ENCODE measurements at places on chromosomes 3 and 15. TPM values are rescaled to one million over a fixed set of nuclear protein-coding genes. Genes with fewer than 3 reads are reported as not detected.

GRCh38 chr15:42165106-42165505 is 8.7 kb upstream of the PLA2G4F start:
- no peak for DNase-seq

- no peak for DNase-seq
Measured at GRCh38 chr3:42369304-42369703, 41.1 kb downstream of the LYZL4 start.

GRCh38 chr3:129476586-129476985 is 36.6 kb downstream of the IFT122 start:
- no peak for DNase-seq

DNA sequence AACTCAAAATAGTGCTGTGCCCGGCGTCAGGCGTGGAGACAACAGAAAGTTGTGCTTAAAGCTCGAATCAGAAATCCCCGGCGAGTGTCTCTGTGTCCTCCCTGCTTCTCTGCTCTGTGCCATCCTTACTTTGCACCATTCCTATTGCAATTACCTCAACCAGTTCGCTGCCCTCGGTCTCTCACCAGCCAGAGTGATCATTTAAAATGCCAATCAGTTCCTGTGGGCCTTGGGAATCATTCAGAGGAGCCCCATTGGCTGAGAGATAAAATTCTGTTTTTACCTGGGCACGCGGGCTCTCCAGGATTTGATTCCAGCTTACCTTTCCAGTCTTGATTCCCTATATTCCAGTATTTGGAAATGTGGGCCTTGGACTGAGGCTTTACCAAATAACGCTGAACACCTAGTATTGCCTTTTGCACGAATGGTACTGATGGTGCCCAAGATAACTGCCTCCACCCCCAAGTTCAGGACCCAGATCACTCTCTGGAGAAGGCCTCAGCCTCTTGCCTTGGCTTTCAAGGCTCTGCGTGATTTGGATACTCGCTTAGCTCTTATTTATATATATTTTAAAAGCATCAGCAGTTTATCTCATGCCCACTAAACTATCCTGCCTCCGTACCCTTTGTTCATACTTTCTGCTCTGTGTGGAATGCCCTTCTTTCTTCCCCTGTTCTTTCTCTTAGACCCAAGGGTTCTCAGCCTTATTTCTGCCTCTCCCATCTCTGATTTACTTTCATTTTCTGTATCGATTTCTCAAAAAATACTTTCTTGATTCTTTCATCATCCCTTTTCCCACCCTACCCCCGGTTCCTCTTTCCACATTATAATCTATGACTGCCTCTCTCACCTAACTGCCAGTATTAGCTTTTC is 863 bp downstream of the PSMA4 start:
- DNase-seq, result no peak

CHRD gene
- total RNA-seq, result 0.29 TPM

DNA sequence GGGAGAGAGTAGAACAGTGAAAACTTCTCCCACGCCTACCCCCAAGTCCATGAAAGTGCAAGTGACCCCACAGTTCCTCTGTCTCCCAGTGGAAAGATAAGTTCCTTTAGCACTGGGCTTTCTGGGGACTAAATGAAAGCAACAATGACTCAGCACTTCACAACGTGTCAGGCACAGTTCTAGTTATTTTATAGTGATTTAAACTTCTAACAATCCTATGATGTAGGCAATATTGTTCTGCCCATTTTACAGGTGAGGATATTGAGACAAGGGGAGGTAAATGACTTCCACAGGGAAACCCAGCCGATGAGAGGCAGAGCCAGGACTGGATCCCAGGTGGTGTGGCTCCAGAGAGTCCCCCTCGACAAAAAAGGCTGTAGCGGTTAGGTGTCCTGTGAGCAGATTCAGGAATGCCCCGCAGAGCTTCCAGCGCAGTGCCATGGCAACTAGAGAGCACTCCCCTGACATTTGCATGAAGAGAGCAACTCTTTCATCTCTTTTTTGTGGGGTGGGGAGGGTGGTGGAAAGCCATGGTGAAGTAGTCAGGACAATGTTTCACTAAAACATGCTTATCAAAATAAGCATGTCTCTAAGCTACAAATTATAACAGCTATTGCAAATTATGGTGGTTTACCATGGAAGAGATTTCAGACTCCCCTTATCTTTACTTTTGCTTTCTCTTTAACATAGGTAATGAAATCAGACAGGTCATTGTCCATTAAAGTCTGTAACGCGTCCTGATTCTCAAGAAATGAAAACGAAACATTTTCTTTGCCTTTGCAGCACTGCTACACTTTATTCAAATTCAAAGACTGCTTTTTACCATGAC is 62.1 kb downstream of the NR2F2 start:
- DNase-seq, result no peak

DNA sequence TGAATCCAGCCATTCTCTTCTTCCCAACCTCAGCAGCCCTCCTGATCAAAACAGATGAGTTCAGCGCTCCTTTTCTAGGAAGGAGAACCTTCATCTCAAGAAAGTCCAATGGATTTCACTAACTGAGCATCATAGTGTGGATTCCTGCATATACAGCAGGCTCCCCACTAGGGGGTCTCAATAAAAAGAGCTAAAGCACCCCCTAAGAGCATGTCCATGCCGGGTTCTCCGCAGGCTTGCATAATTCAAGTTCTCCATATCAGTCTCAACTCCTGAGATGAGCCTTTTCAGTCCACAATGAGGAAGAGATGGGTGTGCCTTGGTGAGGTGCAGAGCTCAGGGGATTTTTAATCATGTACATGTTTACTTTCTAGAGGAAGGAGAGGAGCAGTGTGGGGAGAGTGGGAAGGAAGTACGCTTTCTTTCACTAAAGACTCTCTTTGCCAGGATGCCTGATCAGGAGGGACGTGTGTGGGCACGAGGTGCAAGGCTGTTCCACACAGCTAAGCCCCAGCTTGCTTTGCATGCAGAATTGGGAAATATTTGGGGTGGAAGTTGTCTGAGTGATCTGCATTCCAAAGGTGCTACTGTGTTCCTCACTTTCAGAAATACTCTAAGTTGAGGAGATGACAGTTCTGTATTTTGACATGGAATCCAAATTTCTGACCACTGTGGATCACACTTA is 563.5 kb downstream of the OCA2 start:
- no peak for DNase-seq

- peak; percentile 72 for DNase-seq
Measured at GRCh38 chr3:112738366-112738765, 97.4 kb upstream of the CCDC80 start.

CNTN4 gene
- total RNA-seq, result not detected

GRCh38 chr15:81001152-81002008 is 657 bp downstream of the TLNRD1 start:
- DNase-seq, result peak; percentile 93

GRCh38 chr3:78003090-78003489 is 963.2 kb downstream of the ROBO2 start:
- no peak for DNase-seq

A4GNT gene
- not detected for total RNA-seq

DNA sequence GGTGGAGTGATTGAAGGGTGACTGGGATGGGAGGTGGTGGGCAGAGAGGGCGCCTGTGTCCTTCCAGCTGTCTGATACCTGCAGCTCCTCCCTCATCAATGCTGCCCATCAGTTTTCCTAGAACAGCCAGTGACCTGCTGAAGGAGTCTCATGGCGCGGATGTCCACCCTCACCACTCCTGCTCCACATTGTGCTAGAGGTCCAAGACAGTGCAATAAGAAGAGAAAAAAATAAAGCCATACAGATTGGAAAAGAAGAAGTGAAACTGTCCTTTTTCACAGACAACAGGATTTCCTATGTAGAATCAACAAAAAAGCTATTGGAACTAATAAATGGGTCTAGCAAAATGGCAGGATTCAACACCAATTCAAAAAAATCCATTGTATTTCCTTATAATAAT is 7.4 kb downstream of the ZDHHC19 start:
- DNase-seq, result no peak

- peak; percentile 42 for DNase-seq
Measured at GRCh38 chr15:29747837-29748417, 74.3 kb downstream of the TJP1 start.

- no peak for DNase-seq
Measured at GRCh38 chr15:40054605-40054854, 15.5 kb upstream of the SRP14 start.

DNA sequence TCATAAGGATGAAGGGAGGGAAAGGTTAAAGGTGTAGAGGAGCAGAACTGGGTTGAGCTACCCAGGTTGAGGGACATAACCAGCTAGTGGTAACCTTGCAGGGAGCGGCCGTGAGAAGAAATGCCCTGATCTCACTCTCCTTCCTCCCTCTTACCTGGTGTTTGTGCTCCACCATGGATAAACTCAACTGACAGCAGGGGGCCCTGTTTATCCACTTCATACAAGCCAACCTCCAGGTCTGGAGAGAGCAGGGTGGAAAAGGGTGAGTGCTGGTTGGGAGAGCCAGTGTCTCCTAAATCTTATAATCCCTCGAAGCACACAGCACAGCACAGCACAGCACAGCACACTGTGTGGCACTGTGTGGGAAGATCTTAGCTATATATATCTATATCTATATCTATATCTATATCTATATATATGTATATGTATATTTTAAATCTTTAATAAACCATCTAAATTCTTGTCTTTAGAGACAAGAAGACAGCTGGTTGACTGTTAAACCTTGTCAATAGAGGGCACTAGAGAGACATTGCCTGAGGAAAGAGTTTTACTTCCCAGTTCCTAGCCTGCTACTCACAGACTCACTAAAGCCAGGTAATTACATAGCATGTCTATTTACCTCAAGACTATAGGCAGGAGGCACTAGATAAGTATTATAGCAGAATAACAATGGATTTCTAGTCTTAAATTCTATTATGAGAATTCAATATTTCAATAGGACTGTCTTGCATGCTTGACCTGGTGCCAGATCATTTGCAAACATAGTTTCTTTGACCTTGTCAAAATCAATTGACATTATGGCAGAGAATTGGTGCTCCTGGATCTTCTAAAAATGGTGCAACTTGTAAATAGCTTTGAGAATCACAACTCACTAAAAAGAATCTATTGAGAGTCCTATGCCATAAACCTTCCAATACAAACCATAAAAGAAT is 21.7 kb upstream of the FMN1 start:
- DNase-seq, result no peak

DNA sequence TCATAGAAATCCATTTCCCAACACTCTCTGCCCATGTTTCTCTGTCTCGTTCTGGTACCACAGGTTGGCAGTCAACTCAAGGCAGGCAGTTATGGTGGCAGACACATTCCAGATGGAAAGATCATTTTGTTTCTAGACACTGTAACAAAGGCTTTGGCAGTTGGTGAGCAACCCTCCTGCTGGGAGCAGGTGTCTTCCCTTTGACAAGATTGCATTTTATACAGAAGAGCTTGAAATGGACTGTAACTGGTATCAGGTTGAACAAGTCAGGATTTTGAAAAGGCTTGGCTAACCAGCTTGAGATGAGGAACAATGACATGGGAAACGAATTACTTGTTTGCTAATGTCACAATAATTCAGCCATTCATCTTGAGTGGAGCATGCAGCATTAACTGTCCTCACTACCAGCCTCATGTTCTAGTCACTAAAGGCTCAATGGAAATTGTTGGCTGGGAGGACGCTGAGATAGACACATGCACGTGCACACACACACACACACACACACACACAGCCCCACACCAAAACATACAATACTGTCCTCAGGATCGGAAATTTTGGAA is 170.0 kb downstream of the SEMA6D start:
- no peak for DNase-seq

DNA sequence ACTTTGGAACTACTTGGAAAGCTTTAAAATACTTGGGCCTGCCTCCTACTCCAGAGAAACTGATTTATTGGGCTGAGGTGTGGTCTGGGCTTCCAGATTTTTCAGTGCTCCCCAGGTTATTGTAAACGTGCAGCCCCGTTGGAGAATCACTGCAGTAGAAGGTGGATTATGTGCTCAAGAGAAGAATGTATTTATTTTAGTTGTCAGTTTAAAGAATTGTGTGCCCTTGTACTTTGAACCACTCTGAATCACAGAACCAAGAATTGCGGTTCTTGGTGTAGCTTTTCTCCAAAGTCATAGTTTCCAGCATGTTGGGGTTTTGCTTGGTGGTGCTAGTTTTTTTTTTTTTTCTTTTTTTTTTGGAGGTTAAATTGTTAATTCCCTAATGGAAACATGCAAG is 1.6 kb downstream of the TATDN2 start:
- no peak for DNase-seq

- no peak for DNase-seq
Measured at GRCh38 chr3:180409883-180410282, 192.1 kb upstream of the TTC14 start.

DNA sequence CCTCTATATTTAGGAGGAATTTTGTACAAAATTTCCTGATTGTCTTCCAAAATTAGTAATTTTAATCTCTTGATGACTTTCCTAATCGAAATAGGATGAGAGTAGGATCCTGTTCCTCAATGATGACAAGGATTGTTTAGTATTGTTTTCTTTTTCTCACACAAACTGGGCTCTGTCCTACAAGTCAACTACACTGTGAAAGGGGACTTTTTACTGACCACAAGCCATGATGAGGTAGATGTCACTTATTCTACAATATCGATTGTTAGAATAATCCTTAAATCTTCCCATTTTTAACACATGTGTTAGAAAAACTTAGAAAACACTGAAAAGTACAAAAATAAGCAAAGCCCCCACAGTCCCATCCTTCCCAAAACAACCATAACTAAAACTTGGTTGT is 35.8 kb upstream of the TSC22D2 start:
- no peak for DNase-seq

CASR gene
- not detected for total RNA-seq

DNA sequence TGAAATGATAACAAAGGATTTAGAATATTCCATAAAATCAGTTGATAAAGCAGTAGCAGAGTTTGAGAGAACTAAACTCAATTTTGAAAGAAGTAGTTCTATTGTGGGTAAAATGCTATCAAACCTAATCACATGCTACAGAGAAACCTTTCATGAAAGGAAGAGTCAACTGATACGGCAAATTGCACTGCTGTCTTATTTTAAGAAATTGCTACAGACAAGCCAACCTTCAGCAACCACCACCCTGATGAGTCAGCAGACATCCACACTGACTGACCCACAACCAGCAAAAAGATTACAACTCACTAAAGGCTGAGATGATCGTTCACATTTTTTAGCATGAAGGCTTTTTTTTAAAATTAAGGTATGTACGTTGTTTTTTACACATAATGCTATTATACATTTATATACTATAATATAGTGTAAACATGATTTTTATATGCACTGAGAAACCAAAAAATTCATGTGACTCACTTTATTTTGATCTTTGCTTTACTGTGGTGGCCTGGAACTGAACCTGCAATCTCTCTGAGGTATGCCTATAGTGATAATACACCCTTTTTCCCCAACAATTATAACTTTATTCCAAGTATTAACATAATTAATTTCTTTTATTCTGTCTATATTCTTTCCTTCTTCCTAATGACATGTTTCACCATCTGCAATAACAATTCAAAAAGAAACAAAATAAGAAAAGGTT is 109.9 kb downstream of the TBC1D5 start:
- peak; percentile 26 for DNase-seq

Data from osteoblast (primary cell).